Kidney tubule cell (primary cell): ENCODE measurements at places on chromosomes 11 and 22.
A peak's percentile ranks its signal among the peaks of the same experiment; 100 is the strongest.

GRCh38 chr11:1485504-1485885 is 1.1 kb downstream of the MOB2 start:
- DNase-seq = no peak

GRCh38 chr11:34250732-34251588 is 106.8 kb downstream of the ABTB2 start:
- DNase-seq = peak; percentile 87

- no peak for DNase-seq
Measured at GRCh38 chr11:44024977-44025376, 22.8 kb upstream of the ACCSL start.

DNA sequence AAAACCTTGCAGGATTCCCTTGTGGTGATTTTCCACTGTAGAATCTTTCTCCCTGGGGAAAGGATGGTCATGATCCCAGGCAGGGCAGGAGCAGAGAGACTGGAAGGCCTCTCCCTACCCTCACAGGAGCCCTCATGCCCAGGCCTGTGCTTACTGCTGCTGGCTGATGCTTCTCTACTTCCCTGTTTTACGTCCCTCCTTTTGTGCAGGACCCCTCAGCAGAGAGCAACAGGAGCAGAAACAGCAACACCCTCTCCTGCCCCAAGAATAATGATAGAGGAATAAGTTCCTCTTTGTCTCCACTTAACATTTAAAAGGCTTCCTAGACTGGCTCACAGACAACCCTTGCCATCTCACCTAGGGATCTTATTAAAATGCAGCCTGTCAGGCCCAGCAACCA is 3.6 kb downstream of the ISX start:
- no peak for DNase-seq

DNA sequence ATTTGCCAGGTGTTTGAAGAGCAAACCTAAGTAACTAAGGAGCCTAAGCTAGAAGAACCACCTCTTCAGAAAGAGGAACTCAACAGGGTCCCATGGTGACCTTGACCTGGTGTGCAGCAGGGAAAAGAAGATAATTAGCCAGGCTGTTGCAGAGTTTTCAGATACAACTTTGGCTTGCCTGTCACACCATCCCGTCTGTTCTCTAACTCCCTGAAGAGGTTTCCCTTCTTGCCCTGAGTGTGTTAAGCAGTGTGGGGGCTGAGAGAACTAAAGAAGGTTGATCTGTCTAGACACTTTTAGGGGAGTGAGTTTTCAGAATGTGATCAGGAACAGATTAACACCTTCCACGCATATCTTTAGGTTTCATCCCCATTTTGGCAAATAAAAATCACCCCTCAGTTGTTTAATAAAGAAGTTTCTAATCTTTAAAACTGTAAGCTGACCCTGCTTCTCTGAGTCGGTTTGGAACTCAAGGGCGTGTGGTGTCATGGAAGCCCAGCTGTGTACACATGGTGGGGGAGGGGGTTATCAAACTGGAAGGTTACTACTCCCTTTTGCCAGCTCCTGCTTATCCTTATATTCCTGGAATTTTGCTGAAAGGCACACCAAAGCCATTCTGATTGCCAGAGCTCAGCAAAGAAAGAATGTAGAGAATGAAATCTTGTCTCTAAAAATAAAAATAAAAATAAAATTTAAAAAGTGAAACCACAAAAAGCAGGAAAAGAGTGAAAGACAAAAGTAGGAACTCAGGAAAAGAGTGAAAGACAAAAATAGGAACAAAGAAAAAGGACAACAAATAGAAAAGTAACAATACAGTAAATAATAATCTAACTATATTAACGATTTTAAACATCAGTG is 70.2 kb downstream of the DBX1 start:
- DNase-seq = no peak

DNA sequence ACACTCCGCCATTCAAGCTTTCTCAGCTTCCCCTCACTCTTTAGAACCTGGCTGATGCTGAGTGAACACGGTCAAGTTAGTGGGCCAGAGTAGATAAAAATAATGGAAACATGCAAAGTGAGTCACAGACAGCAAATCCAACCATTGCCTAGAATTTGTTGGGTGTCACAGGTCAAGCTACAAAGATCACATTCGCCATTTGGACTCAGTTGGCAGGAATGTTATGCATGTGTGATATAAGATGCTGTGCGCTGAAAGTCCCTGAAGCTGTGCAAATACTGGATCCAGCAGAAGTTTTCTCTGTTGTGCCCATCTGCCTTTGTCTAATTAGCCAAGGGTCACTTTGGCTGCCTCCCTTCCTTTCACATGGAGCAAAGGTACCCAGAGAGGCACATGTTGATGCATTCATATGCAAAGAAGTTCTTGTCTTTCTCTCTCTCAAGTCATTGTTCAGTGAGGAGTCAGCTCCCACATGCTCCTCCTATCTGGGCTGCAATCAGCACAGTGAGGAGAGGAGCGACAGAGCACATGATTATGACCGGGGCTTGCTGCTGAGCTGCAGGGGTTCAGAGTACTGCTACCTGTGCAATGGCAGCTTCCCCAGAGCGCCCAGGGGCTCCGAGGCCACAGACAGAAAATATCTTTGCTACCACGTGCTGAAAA is 39.7 kb downstream of the FLI1 start:
- no peak for DNase-seq

DNA sequence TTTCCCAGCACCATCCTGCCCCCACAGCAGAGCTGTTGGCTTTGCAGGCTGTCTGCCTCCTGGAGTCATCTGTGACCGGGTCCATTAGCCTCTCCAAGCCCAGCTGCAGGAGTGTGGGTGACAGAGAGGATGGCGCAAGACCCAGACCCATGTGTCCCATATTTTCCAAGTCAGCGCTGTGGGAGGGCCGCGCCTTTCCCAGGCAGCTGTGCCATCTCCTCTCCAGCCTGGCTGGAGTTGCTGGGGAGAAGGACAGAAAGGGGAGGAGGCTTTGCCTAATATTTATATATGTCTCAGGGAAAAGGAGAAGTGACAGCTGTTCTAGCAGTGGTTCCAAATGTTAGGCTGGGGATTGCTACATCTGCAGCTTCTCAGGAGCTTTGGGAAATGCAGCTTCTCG is 15.7 kb downstream of the DTX4 start:
- DNase-seq = no peak

GRCh38 chr11:132904091-132904490 is 628.2 kb downstream of the OPCML start:
- DNase-seq = no peak
